RWPE1 (cell line): ENCODE measurements at places on chromosomes 5 and 9.

DNA sequence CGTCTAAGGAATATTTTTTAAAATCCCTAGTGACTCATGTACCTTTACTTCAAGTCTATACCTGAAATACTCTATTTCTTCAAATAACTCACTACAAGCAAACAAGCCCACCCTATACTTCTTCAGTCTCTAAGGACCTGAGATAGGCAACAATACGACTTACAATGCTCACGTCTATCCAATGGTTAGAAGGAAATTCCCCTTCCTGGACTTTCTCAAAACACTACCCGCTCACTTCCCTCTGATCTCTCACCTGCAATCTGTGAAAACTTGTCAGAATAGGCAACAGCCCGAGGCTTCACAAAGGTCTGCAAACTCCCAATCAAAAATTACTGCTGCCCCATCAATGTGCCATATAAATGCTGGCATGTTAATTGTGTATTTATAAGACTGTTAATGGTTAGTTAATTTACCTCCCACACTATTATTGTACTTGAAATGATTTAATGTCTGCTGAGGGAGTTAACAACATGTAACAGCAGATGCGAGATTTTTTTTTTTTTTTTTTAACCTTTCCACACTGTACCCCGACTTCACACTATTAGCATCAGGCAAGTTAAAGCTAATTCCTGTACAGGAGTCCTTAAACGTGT, 27.3 kb downstream of the MAPKAP1 start:
- DNase-seq: peak; percentile 31

- no peak for DNase-seq
These were observed 7.9 kb downstream of the NRARP start for GRCh38 chr9:137294091-137294680.

DNA sequence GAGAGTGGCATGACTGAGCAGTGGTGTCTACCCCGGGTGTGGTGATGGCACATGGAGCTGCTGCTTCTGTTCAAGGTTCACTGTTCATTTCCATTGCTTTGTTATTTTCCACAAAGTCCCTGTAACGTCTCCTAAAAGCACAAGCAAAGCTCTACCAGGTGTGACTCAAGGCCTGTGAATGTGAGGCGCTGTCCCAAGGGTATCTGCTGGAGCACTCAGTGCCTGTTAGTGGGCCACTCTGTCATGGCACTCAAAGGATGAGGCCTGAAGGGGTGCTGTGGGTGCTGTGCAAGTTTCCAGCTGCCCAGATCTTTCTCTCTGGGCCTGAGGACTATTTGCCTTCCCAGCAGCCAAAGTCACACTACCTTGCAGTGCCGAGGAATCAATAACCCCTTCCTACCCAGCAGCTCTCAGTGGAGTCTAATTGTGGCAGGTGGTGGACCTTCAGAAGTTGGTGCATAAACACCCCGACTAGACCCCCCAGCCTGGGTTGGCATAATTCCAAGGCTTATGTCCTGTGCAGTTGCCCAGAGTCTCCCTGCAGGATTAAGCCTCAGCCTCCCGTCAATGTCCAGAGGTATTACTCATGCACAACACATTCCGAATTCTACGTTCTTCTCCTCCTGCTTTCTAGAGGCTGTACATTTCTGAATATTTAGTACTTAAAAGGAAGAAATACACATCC, 17.4 kb upstream of the PTCH1 start:
- no peak for DNase-seq

- DNase-seq: no peak
These were observed 116.7 kb upstream of the LMX1B start for GRCh38 chr9:126496781-126497659.

DNA sequence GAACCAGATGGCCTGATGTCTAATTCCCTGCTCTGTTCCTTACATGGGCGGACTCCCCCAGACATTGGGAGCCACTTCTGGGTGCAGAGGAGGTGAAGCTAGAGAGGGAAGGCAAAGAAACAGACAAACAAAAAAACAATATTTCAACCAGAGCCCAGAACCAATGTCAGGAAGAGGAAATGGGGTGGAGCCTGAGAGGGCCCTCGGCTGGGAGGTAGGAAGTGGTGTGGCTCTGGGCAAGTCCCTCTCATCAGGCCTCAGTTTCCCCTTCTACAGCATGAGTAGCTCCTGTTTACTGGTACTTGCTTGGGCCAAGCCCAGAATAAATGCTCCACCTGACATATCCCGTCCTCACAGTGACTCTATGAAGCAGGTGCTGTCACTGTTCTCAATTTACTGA, 11.1 kb downstream of the SH2D3C start:
- DNase-seq: no peak
